ENCODE measurements at places on chromosomes 1 and 21.

- DNase-seq, result no peak
These were observed 88.4 kb downstream of the C21orf91 start for GRCh38 chr21:17730782-17731181.

DNA sequence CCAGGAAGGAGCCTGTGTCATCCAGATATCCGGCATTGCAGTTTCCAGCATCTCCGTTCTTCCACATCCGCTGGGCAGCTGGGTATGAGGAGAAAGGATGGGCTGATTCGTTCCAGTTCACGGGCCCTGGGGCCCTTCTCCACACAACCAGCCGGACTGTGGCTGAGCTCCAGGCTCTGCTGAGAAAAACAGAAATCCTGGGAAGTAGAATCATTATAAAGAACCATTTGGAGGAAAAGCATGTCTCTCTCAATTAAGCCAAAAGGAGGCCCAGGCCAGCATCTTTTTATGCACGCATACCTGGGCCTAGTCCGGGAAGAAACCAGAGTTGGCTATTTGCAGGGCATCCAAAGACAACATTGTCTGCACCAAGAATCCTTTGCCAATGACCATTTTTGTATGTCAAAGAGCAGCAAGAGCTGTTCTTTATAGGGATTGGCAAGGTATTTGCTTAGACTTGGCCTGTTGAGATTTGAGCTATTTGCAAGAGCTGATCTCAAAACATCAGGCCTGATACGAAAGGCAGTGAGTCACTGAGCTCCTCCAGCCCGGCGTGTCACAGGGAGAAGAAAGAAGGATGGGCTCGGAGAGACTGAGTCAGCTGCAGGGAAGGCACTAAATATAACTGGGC, 84.9 kb upstream of the ARHGEF16 start:
- no peak for DNase-seq

GRCh38 chr1:19765623-19766022, 34.1 kb downstream of the TMCO4 start:
- no peak for DNase-seq

- no peak for DNase-seq
These were observed 532 bp upstream of the MANEAL start for GRCh38 chr1:37792943-37793686.

- DNase-seq, result no peak
These were observed 1586.1 kb downstream of the NCAM2 start for GRCh38 chr21:22584308-22584707.

DNA sequence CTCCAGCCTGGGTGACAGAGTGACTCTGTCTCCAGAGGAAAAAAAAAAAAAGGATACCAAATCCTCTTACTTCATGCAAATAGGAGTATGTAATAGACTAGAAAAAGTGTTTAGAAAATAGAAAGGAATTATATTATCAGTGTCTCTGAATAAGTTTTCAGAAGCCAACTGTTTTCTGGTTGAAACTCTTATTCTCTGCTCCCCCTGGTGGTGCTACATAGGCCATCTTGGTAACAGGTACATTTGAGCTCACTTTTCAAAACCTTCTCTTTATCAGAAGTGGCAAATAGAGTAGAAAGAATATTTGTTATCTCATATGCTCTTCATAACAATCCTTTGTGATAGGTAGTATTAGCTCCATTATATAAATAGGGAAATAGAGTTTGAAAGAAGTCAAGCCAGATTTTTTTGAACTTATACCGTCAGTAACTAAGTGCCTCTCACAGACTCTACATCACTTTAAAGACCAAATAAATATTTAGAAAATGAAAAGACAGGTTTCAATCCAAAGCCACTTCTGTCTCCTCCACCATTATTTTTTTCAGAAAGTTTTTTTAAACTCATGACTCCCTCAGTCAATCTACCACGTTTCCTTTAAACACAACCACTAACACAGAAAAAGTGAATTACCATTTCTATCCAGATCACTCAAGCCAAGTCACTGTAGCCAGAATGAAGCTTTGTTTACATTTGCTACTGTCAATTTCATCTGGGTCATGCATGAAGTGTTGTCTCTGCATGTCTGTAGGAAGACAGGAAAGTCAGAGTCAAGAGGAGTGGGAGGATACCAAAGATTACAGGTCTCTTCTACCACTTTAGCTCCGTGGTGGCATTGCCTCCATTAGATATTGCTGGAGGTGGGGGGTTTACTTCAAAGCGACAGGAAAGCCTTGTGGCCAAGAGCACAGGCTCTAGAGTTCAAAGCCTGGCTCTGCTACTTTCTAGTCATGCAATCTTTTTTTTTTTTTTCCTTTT, 45.6 kb downstream of the IL23R start:
- no peak for DNase-seq

- no peak for DNase-seq
These were observed 83.9 kb downstream of the DTL start for GRCh38 chr1:212119397-212119837.

DNA sequence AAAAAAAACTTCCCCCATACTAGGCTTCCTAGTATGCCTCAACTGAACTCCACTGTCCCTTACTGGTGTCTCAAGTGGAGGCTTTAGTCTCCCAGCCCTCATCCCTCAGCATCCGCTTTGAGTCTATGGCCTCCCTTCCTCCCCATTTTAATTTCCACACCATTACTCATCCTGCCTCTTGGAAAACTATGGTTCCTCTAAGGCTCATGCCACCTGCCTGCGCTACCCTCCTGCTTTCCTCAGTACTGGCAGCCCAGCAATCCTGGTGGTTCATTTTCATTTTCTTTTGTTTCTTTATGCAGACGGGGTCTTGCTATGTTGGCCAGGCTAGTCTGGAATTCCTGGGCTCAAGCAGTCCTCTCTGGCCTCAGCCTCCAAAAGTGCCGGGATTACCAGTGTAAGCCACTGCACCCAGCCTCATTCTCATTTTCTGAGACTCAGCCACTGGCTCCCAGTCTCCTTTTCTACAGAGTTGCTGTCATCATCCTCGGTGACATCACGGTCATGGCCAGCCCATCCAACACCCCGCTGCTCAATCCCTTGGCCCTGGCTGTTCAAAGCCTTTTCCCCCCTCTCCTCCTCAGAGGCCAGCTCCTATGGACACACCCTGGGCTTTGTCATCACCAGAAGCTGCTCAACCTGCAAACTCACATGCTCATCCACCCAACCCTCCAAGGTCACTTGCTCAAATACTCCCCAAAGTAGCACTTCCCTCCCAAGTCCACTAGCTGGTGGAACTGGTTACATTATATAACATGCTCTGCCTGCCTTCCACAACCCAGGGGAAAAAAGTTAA, 2.3 kb upstream of the PMVK start:
- no peak for DNase-seq

GRCh38 chr21:33761441-33762036, 119.2 kb downstream of the ITSN1 start:
- DNase-seq, result no peak

DNA sequence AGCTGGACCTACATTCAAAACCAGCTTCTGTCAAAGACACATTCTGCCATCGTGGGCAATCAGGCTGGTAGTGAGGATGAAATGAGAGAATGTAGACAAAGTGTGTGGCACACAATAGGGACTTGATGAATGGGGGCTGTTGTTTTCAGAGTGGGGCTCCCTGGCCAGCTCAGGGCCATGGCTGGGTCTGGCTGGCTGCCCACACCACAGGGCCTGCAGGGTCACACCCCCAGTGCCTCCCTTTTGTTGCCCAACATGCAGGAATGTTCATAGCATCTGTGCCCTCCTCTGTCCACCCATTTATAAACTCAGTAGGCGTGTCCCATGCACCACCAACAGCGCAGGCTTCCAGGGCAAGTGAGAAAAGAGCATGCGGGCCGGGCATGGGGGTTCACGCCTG, 20.8 kb upstream of the ECE1 start:
- peak; percentile 86 for DNase-seq

- DNase-seq, result no peak
These were observed 56.2 kb downstream of the FCRL5 start for GRCh38 chr1:157496121-157496526.

DNA sequence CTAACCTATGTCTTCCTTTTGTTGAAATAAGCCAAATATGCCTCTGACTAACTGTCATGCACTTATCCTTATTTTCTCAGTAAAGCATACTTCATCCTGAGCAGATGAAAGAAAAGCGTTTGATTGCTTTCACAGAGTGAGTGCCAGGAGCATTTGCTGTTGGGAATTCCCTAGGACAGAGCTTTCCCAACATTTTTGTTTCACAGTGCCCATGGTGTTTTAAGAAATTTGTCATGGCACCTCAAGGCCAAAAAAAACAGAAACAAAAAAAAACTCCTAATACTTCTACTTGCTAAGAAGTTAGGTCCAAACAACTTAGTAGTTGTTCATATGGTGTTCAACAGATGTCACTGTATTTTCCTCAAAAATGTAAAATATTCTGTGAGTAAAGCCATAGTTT, 120.8 kb upstream of the BMP8A start:
- no peak for DNase-seq

DNA sequence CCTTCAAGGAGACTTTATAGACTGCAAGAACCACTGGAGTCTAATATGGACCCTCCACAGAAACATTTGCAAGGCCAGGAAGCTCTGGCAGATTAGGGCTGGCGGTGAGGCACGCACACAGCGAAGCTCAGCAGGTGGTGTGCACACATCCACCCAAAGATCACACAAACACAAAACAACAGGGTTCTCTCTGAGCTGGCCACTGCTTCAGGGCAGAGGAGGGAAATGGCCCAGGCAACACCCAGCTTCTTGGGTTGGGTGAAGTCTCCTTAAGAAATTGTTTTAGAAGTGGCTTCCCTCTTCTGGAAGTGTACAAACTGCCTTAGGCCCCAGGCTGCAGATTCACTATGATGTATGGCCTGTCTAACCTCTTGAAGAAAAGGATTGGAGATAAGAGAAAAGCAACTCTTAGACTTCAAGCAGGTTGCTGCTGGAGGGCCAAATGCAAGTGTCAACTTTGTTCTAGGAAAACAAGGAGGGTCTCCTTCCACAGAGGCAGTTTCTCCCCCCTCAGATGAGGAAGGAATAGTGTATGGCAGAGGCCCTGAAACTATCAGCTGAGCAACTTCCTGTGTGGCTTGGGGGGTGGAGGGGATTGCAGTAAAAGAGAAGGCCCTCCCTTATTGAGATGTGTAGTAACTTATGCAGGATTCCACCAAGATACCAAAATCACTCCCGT, 2.0 kb downstream of the RCSD1 start:
- DNase-seq, result no peak

DNA sequence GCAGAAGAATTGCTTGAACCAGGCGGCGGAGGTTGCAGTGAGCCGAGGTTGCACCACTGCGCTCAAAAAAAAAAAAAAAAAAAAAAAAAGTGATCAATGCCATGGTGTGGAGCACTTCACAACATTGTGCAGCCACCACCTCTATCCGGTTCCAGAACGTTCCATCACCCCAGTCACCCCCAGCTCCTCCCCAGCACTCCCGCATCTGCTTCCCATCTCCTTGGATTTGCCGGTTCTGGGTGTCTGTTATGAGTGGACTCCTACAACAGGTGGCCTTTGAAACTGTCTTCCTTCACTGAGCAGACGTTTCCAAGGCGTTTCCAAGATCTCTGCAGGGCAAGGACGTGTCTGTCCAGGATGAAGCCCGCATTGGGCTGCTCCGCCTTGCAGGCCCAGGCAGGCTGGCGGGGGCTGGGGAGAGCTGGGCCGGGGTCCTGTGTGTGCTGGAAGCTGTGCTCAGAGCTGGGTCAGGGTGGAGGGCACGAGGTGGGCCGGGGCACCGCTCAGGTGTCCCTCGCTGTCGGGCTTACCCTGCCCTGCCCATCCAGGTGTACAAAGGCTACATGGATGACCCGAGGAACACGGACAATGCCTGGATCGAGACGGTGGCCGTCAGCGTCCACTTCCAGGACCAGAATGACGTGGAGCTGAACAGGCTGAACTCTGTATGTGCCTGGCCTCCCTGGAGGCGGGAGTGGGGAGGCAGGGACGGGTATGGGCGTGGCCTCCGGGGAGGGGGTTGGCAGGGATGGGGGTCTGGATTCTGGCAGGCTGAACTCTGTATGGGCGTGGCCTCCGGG, 14.9 kb upstream of the LRRC3 start:
- no peak for DNase-seq

DNA sequence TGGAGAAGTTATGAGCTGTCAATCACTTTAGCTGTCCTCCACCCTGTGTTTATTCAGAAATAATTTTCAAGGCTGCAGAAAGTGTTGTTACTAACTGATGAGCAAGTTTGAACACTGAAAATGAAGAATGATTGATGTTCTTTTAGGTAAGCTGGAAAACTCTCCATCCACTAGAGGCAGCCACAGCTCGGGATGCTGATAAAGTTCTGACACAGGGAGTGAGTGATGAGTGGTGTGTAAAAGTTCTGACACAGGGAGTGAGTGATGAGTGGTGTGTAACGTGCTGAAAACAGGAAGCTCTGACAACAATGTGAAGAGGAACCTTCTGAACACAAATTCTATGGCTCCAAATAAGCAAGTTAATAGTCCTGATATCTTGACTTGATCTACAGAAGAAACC, 197.5 kb upstream of the PTBP2 start:
- DNase-seq, result no peak

GRCh38 chr1:210617293-210617692, 288.6 kb downstream of the HHAT start:
- no peak for DNase-seq

DNA sequence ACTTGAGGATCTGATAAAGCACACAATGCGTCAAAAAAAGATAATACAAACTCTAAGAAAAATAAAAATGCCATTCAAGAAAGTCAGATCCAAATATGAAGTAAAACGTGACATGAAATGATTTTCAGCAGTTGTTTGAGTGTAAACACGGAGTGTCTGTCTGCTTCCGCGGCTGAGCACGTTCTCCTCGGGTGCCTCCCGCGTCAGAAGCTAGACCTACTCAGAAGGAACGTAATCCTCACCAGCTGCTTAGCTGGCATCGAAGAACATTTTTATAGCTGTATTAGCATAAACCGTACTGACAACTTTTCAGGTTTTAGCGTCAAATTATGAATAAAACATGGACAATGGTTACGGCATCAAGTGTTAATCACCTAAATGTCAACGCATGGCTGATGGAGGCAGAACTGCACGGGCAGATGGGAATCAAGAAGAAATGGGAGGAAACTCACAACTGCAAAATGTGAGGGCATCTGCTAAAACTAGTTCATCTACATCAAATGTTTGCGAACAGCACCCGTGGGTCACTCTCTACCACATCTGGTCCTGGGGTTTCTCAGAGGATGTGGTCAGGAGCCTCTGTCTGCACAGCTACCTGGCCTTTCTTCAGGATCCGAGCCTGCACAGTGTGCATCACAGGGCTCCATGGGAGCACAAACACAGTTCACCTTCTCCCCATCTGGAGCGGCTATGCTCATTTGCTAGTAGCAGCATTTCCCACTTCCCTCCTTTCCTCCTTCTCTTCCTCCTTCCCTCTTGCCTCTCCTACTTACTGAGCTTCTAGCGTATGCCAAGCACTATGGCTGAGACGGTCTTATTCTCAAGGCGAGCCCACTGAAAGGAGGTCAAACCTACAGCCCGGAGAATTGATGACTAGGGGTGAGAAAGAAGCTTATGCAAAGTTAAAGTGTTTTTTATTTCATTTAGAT, 40.0 kb downstream of the RCAN1 start:
- DNase-seq, result no peak

GRCh38 chr1:159291424-159291823, 10.7 kb upstream of the FCER1A start:
- DNase-seq, result no peak

DNA sequence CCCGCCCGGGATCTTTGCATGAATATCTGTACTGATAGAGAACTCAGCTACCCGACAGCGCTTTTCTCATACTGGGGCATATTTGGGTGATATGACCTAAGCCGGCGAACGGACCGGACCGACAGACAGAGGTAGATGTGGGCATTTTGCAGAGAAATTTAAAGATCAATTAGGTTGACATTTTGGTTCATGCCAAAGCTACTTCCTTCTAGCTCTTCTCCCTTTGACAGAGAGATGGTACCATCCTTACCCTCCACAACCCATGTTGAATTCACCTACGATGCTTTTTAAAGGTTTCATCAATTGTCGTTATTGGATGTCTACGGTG, 459 bp downstream of the ARV1 start:
- no peak for DNase-seq

GRCh38 chr1:54998677-54999076, at the start of gene BSND:
Gene BSND, plus strand, starts transcription at chr1:54998933. Its CDS starts 254 bp downstream, at chr1:54999187.
- no peak for DNase-seq
